Panc1 (cell line): ENCODE measurements at places on chromosomes 3 and 15. TPM values are rescaled to one million over a fixed set of nuclear protein-coding genes. Genes with fewer than 3 reads are reported as not detected.
A peak's percentile ranks its signal among the peaks of the same experiment; 100 is the strongest.

DNA sequence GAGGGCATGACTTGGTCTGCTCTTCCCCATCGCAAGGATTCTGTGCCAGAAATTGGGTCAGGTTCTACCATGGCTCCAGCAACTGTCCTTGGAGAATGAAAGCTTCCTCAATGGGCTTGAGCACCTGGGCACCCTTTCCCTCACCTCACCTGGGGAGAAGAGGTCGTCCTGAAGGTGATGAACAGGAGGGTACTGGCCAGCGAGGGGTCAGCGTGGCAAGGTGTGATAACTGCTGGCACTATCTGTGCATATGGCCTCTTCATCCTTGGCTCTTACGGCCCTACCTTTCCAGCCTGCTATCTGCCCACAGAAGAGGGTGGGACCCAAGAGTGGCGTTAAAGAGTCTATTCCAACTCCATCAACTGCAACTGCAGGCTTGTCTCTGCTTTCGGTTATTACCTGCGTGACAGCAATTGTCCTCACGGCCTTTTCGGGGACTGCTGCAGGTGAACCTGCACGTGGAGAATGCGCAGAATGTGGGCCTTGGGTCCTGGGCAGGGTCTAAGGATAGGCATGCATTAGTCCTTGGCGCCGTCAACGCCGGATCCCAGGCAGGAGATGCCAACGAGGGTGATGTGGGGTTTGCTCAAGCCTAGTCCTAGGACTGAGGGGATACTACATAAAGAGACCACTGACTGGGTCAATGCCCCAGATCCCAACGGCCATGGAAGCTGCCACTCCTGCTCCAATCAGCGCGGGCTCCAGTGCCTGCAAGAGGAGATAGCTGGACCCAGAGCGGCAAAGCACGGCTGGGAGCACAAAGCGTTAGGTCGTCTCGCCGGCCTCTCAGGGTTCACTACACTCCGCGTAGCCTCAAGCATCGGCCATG is 625 bp upstream of the RBM15B start:
- H3K4me3 ChIP-seq, result peak overlapping the region; percentile 47
- H3K27me3 ChIP-seq, result no peaks in the 10 kb centered on the region
- peak overlapping the region; percentile 77 for H3K27ac ChIP-seq
- H3K36me3 ChIP-seq, result peaks cover 14% of the 10 kb centered on the region
- peaks cover 33% of the 10 kb centered on the region for H3K4me1 ChIP-seq

DNA sequence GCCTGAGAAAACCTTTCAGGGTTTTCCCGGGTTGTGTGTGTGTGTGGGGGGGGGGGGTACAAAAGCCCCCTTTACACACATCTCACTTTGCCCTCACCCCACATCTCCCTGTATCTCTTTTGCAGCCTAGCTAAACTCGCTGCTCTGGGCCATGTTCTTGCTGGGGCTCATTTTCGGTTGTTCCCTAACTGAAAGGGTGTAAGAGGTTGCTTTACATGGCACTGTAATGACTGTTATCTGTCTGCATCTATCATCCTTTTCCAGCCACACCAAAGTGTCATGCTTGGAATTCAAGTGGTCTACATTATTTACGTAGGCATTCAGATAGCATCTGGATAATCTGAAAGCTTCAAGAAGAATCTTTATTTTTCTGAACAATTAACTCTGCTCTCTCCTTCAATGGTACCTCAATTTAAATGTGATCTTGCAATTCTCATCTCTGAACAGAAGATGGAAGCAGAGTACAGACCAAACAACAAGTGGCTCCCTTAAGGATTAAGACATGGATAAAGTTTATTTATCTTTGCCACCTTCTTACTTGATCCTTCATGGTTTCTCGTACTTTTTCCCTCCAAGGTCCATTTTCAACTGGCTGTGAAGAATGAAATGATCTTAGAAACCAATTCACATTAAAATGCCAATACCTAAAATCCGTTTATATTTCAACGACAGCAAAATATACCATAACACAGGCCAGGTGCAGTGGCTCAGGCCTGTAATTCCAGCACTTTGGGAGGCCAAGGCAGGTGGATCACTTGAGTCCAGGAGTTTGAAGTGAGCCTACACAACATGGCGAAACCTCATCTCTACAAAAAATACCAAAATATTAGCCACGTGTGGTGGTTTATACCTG is 34.9 kb downstream of the DCLK3 start:
- no peak overlapping the region for H3K27ac ChIP-seq
- no peaks in the 10 kb centered on the region for H3K4me1 ChIP-seq
- no peaks in the 10 kb centered on the region for H3K36me3 ChIP-seq
- DNase-seq, result peak; percentile 27
- no peaks in the 10 kb centered on the region for H3K27me3 ChIP-seq
- no peak overlapping the region for H3K4me3 ChIP-seq

- H3K4me1 ChIP-seq, result no peaks in the 10 kb centered on the region
- no peak overlapping the region for H3K27ac ChIP-seq
- no peaks in the 10 kb centered on the region for H3K27me3 ChIP-seq
- H3K4me3 ChIP-seq, result no peak overlapping the region
- DNase-seq, result no peak
- no peaks in the 10 kb centered on the region for H3K36me3 ChIP-seq
These were observed 52.3 kb downstream of the GLB1 start for GRCh38 chr3:33044676-33045075.

DNA sequence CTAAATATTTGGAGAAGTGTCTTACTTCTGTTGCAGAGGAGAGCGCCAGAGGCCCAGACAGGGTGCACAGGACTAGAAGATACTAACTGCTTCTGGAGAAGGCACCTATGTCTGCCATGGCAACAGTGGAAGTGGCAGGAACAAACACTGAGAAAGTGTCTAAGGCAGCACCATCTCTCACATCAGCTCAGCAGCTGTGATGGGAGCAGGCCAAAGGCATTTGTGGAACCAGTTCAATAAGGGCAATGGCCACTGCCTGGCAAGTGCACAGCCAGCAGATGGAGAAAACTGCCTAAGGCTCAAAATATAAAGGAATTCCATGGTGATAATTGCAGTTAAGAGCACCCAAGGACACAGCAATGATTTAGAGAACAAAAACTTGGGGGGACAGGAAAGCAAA is 563.0 kb upstream of the CCDC54 start:
- no peak overlapping the region for H3K4me3 ChIP-seq
- H3K4me1 ChIP-seq, result no peaks in the 10 kb centered on the region
- H3K27me3 ChIP-seq, result no peaks in the 10 kb centered on the region
- no peaks in the 10 kb centered on the region for H3K36me3 ChIP-seq
- no peak overlapping the region for H3K27ac ChIP-seq
- DNase-seq, result no peak

DNA sequence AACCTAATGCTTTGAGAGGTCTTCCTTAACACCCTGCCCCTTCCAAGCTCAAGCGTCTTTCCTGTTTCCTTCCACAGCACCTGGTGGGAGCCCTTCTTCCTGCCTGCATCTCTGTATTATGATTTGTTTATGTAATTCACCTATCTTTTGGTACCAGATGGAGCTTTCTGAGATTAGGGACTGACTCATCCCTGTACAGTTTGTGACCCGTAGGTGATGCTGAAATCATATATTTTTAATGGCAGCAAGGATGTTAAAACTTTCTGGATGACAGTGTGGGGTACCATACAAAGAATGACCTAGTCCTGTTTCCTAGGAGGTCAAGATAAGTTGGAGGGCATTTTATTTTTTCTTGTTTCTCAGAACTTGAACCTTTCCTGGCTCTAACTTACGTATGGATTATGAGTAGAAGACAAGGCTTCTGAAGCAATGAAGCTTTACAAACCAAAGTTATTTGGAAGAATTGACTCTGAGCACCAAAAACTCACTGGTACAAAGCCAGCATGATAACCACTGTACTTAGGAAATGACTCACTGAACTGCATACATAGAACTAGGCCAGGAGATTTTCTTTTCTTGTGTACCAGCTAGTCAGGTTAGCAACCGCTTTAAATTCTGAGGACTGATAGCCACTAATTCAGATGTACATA is 46.6 kb downstream of the HHLA2 start:
- H3K27ac ChIP-seq, result no peak overlapping the region
- H3K4me1 ChIP-seq, result no peaks in the 10 kb centered on the region
- no peaks in the 10 kb centered on the region for H3K36me3 ChIP-seq
- no peaks in the 10 kb centered on the region for H3K27me3 ChIP-seq
- no peak for DNase-seq
- no peak overlapping the region for H3K4me3 ChIP-seq

DNA sequence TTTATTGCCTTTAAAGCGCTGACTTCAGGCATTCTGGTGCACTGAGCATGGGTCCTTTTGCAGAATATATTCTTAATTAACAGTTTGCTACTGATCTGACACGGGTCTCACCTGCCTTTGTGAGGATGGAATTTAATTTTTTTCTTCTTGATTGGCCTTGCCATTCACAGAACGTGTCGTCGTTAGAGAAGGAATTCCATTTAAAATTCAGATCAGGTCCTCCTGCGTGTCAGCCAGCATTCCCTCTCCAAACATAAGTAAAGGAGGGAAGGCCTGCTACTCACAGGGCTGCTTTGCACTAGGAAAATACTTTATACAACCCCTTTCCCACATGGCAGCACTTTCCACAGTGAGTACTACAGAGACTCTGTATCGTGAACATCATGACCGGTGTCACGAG is 492.7 kb downstream of the NTRK3 start:
- H3K36me3 ChIP-seq, result no peaks in the 10 kb centered on the region
- no peak for DNase-seq
- H3K4me3 ChIP-seq, result no peak overlapping the region
- H3K27me3 ChIP-seq, result no peaks in the 10 kb centered on the region
- no peaks in the 10 kb centered on the region for H3K4me1 ChIP-seq

CLDND1 gene
- 77.3 TPM for total RNA-seq

DNA sequence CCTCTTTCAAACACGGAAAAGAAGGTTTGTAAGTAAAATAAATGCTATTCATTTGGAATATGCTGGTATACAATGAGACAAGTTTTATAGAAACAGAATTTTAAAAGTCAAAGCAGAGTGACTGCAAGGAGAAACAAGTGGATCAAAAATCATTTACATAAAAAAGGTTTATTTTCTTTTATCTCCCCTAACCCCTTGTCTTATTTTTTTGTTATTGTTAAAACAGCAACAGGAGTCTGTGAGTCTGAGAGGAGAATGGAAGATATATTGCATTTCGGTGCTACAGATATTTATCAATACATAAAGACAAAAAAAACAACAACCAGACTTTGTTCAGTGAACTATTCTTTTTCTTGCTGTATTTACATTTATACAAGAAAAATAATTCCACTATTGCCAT is 1116.4 kb downstream of the OTOL1 start:
- H3K27me3 ChIP-seq, result no peaks in the 10 kb centered on the region
- no peak for DNase-seq
- H3K27ac ChIP-seq, result no peak overlapping the region
- no peaks in the 10 kb centered on the region for H3K36me3 ChIP-seq
- no peaks in the 10 kb centered on the region for H3K4me1 ChIP-seq
- H3K4me3 ChIP-seq, result no peak overlapping the region
